ENCODE measurements at places on chromosomes 3 and 15.
A peak's percentile ranks its signal among the peaks of the same experiment; 100 is the strongest.

- no peak for DNase-seq
These were observed 550.7 kb upstream of the DPPA4 start for GRCh38 chr3:109888026-109888425.

DNA sequence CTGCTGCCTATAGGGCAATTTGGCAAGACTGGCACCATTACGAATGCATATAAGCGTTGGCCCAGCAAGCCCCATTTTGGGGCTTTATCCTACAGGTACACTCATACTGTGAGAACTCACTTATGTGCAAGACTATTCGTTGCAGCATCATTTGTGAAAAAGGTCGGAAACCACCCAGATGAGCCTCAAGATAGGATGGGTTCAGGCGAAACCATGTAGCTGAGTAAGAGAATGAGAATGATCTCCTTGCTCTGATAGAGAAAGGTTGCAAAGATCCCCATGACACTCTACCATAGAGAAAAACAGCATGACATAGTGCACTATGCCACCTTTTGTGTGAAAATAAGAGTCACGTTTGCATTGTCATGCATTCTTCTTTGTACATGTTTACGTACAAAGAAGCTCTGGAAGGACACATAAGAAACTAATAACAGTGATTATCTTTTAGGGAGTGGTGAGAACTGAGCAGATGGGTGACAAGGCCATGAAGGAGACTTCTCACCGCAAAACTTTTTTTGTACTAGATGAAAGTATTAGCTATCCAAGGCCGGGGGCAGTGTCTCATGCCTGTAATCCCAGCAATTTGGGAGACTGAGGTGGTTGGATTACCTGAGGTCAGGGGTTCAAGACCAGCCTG is 50.0 kb downstream of the RHCG start:
- DNase-seq: no peak

GRCh38 chr3:94001191-94001590 is 21.2 kb downstream of the ARL13B start:
- peak; percentile 26 for DNase-seq

DNA sequence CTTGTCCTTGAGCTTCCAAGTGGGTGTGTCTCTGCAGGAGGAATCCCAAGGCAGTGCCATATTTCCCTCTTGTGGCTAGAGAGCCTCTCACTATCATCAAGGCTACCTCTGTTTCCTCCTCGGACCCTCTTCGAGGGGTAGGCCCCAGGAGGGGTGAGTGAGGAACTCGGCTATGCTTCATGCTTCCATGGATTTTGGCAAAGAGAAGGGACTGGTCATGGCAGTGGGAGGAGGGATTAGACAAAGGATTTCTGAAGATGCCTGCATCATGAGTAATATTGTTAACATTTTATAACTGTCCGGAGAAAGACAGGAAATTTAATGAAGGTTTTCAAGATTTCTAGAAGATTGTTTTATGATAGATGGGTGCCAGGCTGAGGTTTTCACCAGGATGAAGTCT is 241.5 kb downstream of the CLSTN2 start:
- no peak for DNase-seq

- DNase-seq: no peak
These were observed 57.9 kb upstream of the ABHD2 start for GRCh38 chr15:89030311-89030710.

- no peak for DNase-seq
These were observed 3.6 kb downstream of the KLHL6 start for GRCh38 chr3:183551930-183552329.

GRCh38 chr3:13110678-13111116 is 37.5 kb upstream of the IQSEC1 start:
- no peak for DNase-seq

DNA sequence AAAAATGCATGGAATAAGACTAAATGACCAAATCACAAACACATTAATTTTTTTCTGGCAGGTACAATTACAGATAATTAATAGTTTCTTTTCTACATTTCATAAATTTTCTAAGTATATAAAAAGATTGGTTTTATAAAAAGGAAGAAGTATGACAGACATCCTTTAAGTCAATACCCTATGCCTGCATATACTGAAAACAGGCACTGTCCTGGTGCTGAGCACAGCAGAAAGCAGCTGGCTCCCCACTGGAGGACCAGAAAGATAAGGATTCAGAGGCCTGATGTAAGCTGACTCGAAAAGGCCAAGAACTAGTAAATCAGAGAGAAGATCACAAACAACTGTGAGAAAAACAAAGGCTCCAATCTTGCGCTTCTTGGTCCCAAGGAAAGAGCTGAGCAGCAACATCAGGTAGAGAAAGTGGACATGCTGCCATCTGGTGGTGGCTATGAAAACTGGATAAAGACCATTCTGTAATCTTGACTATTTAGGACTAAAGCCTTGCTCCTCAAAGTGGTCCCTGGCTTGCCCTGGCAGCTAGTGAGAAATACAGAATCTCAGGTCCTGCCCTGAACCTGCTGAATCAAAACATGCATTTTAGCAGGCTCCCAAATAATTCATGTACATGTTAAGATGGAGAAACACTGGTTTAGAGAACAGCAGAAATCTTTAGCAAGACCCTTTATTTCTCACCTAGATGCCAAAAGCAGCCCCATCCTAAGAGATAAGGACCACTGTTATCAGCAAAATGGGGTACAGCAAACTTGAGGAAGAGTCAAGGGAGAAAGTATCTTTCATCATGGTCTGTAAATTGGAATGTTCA is 76.0 kb downstream of the TRANK1 start:
- peak; percentile 60 for DNase-seq

GRCh38 chr15:39939487-39940452 is 5.9 kb downstream of the EIF2AK4 start:
- no peak for DNase-seq

DNA sequence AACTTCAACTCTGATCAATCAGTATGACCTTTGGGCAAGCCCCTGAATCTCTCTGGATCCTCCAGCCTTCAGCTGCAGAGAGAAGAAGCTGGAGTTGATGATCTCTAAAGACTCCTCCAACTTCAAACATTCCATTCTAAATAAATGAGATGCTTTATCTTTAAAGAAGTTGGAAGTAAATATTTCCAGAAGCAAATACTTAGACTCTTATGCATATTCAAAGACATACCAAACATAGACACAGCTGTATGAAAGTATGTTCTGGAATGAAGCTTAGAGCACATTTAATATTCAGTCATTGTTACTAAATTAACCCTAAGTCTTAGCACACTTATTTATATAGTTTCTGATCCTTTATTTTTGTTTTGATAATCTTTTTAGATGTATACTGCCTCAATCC is 77.6 kb upstream of the ACP3 start:
- DNase-seq: no peak

DNA sequence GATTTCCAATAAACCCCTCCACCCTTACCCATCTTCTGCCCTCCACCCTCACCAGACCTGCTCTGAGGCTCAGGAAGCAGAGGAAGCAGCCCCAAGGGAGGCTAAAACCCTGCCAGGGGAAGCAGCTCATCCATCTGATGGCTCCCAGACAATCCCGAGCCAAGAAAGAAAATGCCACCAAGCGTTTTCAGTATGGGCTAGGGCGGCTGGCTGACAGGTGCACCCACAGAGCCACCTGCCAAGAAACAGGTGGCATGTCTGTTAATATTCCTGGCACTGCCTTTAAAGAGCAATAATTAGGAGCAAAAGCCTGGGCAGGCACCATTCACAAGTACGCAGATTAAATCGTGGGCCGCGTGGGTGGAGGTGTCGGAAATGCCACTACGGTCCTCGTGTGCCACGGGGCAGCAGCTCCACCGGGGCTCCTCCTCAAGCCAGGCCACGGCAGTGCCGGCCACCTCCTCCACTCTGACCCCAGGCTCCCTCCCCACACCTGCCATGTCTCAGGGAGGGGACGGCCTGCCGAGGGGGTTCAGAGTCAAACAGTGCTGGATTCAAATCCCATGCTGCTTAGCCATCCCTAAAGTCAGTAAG is 23.9 kb upstream of the GRIP2 start:
- peak; percentile 79 for DNase-seq

DNA sequence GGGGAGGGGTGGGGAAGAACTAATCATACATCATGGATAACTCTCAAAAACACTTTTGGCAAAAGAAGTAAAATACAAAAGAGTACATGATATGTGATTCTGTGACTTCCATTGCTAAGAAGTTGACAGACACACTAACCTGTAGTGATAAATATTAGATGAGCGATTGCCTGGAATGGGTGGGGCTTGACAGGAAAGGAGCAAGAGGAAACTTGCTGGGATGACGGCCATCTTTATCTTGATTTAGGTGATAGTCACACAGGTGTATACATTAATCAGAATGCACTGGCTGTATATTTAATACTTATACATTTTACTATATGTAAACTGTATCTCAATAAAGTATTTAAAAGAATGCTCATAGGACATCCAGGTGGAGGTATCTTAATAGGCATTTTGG is 13.1 kb downstream of the PARL start:
- DNase-seq: no peak

DNA sequence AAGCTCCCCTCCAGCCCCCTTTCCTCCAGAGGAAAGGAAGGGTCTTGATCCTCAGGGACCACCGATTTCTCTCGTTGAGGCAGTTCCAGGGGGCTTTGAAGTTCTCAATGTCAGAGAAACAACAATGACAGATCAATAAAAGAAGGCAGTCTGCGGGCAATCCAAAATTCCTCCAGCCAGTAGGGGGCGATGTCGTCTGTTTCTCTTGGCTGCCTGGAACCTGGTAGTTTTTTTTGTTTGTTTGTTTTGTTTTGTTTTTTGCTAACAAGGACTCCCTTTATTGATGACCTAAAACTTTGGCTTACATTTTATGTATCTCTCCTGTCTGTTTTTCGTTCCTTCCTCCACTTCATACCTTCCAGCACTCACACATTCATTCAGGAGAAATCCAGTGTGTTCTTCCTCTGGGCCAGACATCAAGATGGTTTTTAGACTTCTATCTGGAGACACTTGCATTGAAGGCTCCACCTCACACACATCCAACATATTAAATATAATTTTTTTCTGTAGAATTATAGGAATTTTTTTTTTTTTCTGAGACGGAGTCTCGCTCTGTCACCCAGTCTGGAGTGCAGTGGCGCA is 276.6 kb downstream of the RPLP1 start:
- DNase-seq: peak; percentile 21
